T-helper 17 cell (primary cell): ENCODE measurements at places on chromosomes 5 and 9.

DNA sequence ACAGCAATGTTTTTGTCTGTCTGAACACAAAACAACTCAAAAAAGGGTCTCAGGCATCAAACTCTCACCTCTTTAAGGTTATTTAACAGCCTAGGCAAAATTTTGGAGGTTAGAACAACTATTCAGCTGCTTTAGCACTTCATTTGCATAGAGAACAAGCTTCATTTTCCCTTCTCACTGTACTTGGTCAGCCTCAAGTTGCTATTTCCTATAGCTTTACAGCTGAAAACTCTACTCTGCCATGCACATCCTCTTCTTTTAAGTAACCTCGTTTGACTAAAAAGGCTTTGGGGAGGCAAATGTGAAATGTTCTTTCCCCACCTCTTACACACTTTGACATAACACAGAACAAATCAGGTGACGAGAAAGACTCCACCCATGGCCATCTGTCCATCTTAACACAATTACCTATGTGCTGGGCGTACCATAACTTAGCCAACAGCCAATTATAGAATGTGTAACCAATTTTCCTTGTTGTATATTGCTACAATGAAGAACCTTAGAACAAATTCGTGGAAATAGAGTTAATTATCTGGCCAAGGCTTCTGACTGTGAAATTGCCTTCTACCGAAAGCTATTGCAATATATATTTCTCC lies 195.7 kb downstream of the DCP2 start:
- DNase-seq, result no peak

DNA sequence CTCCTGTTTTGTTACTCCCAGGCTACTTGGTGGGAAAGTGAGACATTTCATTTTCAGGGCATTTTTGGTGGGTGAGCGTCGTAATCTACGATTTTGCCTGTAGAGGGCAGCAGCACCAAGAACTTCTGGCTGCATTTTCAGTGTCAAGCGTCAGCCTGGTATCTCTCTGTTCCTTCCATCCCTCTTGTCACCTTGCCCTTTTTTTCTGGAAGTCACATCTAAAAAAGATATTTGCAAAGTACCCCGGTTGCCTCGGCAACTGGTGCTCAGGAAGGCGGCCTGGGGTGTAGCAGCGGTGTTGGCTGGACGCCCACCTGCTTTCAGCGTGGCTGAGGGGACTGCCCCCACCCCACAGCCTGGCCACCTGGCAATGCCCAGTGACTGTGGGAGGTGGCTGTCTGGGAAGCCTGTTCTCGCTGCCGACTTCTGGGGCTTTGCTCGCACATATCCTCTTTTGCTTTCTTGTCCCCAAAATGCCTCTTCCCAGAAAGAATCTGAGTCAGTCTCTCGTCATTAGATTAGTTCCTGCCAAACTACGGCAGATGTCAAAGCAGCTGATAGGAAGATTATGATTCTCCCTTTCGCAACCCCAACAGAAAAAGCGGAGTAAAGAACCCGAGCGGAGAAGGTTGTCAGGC lies 84.5 kb downstream of the ACER2 start:
- no peak for DNase-seq

- no peak for DNase-seq
Measured at GRCh38 chr5:76974785-76975184, 21.9 kb downstream of the CRHBP start.

DNA sequence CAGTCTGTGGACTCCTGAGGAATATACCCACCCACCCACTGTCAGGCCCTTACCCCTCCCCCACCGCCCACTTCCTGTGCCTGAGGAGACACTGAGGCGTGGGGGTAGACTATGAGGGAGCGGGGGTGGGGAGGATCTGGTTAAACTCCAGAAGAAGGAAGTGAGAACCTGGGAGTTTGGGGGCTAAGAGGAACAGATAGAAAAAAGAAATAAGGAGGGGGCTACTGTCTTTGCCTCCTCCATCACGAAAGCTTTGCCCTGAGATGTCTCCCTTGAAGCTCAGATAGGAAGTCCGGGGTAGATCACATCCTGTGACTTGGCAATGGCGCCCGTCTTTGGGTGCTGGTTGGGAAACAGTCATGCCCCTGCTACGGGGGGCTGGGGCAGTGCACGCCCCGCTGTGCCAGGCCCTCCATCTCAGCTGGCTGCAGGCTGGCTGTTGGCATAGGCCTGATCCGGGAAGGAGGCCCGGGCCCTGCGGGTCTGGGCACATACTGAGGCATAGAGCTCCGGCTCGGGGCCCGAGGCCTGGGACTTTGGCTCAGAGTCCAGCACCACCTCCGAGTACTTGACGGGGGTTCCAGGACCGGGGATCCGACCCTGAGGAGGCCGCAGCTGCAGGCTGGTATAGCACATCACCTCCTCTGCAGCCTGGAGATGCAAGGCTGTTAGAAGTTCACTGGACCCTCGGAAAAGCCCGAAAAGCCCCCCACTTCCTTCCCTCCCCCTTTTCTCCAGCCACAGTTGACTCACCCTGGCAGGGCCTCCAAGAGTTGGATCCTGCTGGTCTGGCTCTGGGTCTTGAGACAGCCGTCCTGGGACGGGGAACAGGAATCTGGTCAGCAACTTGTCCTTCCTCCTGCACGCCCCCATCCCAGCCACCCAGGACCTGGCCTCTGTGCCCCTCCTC lies 1.0 kb downstream of the SIT1 start:
- DNase-seq, result no peak

DNA sequence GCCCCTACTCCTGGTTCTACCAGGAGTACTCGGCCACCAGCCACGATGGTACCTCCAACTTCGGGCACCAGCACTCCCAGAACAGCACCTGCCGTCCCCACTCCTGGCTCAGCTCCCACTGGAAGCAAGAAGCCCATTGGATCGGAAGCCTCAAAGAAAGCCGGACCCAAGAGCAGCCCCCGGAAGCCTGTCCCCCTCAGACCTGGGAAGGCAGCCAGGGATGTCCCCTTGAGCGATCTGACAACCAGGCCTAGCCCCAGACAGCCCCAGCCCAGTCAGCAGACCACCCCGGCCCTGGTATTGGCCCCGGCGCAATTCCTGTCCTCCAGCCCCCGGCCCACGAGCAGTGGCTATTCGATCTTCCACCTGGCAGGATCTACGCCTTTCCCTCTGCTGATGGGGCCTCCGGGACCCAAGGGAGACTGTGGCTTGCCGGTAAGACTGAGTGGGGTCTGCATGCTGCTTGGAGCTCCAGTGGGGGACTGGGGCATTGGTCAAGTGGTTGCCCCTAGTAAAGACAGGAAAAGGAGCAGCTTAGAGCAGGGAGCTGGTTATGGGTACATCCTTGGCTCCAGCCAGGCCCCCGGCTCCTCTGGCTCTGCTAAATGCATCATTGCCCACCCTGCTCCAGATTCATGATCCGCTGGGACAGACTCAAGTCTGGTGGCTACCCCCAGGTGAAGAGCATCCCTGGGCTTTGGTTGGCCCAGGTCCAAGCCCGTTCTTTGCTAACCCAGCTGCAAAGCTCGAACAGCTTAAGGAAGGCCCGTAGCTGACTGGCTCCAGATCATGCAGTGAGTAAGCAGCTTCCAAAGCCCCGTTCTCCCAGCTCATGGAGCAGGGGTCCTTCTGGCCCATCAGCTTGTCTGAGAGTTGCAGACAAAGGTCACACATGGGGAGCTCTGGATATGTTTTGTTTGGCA lies 14.0 kb downstream of the COL27A1 start:
- no peak for DNase-seq

GRCh38 chr9:126377536-126377935 lies 50.9 kb downstream of the MVB12B start:
- no peak for DNase-seq

DNA sequence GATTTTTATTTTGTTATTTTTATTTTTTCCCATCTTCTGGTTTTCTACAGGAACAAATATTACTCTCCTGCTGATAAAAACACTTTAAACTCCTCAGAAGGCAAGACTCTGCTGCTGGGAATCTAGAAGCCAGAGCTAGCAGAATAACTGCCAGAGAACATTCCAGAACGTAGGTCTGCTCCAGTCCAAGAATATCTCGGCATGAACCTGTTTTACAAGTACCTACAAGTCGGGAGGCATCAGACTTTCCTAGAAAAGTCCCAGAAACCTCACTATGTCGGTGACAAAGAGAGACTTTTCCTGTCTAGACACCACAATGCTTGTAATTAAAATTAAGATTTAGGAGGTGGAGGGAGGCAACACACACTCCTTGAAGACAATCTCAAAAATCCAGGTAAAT lies 41.4 kb downstream of the FABP6 start:
- no peak for DNase-seq

- DNase-seq, result no peak
Measured at GRCh38 chr5:80481019-80481893, 6.6 kb upstream of the FAM151B start.

DNA sequence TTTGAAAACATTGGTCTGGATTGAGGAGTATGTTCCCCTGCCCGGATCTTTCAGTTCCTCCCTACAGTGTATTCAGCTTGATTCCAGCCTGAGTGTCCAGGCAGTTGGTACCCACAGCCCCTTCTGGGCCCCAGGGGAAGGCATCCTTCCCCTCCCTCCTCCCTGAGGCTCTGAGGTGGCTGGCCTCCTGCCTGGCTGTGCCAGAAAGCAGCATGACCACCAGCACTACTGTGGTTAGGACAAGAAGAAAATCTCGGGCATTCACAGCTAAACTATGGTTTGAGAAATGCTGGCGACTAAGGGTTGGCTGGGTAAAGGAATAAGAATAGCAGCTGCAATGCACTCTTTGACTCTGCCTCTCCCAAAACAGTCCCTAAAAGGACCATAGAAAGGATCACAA lies 84.6 kb upstream of the LIFR start:
- DNase-seq, result no peak

DNA sequence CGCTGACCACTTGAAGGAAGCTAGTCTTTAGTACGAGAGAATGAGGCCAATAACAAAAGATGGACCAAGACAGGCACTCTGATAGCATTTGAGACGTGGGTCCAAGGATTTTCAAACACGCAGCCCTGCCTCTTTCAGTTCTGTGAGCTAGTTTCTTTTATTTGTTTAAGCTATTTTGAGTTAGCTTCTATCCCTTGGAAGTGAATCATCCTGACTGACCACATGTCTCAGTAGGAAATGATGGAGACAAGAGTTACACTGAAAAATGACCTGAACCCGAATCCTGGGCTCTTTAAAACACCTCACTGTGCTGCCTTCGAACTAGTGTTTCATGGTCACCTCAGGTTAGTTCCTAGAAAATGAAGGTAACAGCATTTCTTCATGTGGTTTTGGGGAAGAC lies 9.9 kb downstream of the TEK start:
- no peak for DNase-seq

GRCh38 chr5:3157214-3157613 lies 405.7 kb upstream of the IRX2 start:
- DNase-seq, result no peak

- no peak for DNase-seq
Measured at GRCh38 chr9:35517131-35517530, 27.2 kb downstream of the RUSC2 start.

- no peak for DNase-seq
Measured at GRCh38 chr9:72025906-72026305, 34.5 kb downstream of the C9orf57 start.

GRCh38 chr9:87812375-87813118 lies 70.1 kb upstream of the SPATA31E1 start:
- DNase-seq, result no peak

- no peak for DNase-seq
Measured at GRCh38 chr9:83153030-83153429, 90.1 kb upstream of the RASEF start.

- no peak for DNase-seq
Measured at GRCh38 chr5:174751154-174752000, 27.0 kb downstream of the MSX2 start.

DNA sequence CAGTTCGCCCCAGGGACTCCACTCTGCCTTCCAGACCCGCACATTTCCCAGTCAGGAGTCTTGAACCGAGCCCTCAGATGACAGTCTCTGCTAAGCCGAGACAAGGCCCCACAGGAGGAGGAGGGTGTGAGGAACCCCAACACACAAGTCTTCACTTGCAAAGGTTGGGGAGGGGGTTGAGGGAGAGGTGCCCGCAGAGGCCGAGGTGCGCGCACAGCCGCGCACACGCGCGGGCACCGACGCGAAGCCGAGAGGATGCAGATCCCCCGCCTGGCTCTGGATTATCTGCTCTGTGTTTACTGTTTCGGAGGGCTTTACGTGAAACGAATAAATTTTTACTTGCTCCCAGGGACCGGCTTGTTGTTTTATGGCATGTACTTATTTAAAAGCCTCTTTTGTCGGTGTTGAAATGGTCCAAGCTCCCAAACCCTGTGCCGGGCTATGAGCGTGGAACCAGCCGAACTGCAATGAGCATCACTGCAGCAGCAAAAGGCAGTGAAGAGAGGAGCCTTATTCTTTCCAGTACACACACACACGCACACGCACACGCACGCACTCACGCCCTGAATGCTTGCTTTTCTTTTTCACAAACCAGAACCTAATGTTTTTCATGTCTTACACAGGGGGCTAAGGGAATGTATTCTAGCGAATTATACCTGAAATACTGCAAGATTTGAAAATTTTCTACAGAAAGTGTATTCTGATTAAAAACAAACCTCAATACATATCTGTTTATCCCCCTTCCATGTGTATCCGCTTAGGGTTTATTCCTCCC lies 297.7 kb downstream of the PARP8 start:
- no peak for DNase-seq

GRCh38 chr5:143140492-143141203 lies 262.8 kb downstream of the NR3C1 start:
- no peak for DNase-seq

GRCh38 chr5:66617991-66618768 lies 22.0 kb downstream of the MAST4 start:
- DNase-seq, result no peak

DNA sequence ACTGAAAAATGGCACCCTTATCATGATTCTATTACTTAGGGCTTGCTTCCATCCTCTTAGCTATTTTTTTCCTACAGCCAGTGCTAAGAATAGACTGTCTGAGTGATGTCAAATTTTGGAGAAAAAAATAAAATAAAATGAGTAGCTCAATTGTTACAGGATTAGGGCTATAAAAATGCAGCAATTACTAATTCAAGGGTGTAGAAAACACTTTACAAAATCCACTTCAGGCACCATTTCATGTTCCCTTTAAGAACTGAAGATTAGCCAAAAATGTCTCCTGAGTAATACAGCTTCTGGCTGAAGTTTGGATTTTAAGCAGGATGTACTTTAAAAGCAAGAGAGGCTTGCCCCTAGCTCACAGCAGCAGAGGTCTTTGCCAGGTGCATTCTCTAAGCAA lies 240.5 kb upstream of the IRX1 start:
- no peak for DNase-seq

DNA sequence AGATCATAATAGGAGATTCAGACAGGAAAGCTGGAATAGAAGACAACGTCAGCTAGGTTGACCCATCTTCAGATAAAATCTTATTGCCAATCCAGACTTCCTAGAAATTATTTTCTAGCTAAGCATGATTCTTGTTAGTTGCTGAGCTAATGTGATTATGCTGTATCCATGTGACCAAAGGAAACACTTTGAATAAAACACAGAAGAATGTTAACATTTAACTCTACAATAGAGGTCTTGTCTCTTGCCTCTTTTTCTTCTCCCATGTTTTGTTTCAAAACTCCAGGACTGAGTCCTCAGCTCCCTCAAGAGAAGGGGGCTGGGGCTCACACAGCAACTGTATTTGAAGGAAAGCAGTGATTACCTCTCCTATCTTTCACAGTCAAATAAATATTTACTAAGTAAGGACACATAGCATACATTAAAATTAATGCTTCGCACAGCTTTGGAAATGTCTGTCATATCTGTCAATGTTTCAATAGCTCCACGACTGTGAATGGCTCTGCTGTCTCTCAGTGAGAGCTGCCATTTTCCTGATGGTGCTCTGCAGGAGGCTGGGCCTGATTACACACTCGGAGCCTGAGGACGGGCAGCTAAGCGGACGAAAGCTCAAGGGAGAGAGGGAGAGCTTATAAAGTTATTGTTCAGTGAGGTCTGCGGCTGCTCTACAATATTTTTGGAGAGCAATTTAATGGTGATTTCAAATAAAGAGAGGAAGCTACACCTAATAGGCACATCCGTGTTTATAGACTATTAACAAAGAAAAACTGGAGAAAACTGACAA lies 64.8 kb upstream of the ZNF462 start:
- no peak for DNase-seq
